ENCODE measurements at places on chromosomes 11 and 22.

- no peak for DNase-seq
These were observed 26.2 kb downstream of the SUSD2 start for GRCh38 chr22:24207264-24208011.

DNA sequence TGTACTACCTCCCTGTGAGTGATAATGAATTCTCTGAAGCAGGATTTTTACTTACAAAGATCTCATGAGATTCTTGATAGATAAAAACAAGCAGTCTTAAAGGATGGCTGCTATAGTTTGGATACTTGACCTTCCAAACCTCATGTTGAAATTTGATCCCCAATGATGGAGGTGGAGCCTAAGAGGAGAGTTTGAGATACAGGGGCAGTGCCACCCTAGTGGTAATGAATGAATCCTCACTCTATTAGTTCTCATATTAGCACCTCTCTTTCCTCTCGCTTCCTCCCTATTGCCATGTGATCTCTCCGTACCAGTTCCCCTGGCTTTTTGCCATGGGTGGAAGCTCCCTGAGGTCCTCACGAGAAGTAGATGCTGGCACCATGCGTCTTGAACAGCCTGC lies 37.9 kb upstream of the OR8B8 start:
- DNase-seq, result no peak

GRCh38 chr22:25067851-25068421 lies 115.4 kb downstream of the KIAA1671 start:
- peak; percentile 54 for DNase-seq

DNA sequence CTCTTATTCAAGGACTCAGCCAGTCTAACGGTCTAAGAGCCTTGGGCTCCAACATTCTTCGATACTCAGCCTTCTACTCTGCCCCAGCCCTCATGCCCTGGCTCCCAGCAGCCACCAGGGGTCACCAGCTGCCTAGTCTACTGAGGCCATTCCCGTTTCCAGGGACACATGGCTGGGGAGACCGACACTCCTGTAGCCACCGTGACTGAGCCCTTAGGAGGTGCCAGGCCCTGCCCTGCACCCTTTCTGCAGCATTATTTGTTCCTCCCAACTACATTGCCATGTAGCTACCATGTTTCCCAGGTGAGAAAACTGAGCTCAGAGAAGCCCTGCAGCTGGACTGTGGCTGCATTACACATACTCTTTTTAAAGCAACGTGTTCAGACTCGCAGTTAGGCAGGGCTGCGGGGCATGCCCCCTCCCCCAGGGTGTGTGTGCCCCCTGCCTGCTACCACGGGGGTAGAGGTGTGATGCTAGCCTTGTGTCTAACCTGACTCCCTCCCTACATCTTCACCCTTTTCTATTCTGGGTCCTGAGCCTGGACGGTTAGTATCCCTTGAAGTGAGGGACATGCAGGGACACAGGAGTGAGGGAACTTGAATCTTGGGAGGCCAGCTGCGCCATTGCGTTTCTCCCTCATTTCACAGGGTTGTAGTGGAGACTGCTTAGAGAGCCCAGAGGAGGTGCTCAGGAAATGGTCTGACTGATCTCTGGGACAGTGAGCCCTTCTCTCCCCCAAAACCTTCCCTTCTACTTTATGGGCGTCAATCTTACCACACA lies 17.5 kb downstream of the ATG16L2 start:
- DNase-seq, result peak; percentile 94

DNA sequence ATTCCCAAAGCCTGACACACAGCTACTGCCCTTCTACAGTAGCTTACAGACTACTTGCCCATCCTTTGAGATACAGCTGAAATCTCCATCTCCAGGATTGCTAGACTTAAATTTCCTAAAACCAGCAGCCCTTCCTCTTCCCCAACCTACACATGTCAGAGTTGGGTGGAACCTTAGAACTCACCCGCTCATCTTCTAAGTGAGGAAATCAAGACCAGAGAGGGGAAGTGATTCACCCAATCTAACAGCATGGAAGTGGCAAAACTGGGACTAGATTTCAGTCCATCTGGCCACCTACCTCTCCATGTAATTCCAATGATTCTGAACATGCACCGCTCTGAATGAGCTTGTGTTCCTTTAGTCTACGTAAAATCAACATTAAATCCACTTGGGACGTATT lies 1.0 kb upstream of the TMEM86A start:
- no peak for DNase-seq

GRCh38 chr11:67283481-67283963 lies 5.6 kb upstream of the ANKRD13D start:
- DNase-seq, result no peak

DNA sequence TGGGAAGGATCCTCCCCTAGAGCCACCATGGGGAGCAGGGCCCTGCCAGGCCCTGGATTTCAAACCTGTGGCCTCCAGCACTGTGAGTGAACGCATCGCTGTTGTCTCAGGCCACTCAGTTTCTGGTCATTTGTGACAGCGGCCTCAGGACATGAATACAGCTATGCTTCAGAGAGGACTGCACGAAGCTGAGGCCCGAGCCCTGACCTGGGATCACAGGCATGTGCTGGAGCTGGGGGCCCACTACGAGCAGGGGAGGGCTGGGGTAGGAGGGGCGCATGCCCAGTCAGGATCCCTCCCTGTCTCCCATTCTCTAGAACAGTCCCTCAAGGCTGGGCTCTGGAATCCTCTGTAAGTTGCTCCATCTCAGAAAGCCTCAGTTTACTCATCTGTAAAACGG lies 242.1 kb downstream of the CTTN start:
- no peak for DNase-seq

DNA sequence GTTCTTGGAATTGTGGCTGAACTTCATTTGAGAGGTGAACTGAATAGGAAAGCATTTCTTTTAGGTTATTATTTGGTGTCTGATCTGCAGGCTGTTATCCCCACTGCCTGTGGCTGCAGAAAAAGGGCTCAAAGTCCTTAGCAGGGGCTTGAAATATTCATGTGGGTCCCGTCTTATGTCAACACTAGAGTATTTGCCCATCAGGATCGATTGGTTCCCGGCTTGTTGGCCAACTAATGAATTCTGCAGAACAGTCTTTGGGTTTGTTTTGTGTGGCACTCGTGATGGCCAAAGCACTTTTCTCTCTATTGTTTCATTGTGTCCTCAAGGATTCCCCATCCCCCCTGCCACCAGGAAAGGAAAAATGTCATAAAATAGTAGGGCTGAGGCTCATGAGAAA lies 211.9 kb downstream of the MYO18B start:
- DNase-seq, result no peak

DNA sequence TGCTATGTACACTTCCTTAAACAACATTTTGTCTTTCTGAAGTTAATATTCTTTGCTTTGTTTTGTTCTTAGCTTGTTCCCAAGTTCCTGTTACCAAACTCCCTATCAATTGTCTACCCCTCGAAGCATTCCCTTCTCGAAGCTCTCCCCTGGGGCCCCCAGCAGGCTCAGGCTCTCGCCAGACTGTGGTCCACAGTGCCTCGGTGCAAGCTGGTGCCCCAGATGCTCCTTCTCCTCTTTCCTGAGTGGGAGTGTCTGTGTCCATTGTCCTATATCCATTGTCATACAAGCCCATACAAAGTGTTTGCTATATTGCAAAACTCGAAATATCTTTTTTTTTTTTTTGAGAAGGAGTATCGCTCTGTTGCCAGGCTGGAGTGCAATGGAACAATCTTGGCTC lies 51.7 kb upstream of the RTL6 start:
- no peak for DNase-seq

- no peak for DNase-seq
These were observed 112.9 kb downstream of the SPON1 start for GRCh38 chr11:14075118-14076078.

DNA sequence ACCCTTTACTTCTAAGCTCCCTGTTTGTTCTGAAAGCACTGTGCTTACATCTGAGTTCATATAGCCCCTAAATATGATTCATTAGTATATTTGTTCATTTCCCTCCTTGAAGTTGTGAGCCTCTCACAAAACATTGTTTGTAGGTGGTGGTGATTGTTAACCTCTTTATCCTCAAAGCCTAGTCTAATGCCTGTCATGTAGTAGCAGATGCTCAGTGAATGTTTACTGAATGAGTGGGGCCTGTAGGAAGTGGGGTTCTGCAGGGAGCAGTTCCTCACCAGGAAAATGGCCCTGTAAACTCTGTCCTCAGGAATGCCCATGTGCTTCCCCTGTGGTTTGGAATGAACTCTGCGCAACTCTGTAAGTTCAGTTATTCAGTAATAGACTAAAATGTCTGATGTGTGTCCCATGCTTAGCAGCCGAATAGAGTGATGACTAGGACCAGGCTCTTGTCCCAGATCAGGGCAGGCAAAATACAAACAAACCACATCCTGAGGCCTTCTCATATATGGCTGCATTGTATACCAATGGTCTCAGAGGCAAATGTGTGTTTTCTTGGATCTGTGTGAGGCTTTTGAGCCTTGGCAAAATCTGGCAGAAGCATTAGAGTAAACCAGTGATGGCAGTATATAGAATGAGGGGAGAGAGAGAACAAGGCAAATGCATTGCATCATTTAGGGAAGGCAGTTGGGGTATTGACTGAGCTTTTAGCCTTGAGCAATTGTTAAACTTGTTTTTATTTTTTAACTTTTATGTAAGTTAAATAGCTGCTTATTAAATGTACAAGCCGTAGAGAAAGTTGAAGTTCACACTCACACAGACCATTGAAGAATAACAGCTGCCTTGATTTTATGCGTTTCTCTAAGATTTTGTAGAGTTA lies 91.4 kb upstream of the BIRC3 start:
- no peak for DNase-seq

- no peak for DNase-seq
These were observed 229.2 kb downstream of the ADAMTS15 start for GRCh38 chr11:130677486-130678153.

DNA sequence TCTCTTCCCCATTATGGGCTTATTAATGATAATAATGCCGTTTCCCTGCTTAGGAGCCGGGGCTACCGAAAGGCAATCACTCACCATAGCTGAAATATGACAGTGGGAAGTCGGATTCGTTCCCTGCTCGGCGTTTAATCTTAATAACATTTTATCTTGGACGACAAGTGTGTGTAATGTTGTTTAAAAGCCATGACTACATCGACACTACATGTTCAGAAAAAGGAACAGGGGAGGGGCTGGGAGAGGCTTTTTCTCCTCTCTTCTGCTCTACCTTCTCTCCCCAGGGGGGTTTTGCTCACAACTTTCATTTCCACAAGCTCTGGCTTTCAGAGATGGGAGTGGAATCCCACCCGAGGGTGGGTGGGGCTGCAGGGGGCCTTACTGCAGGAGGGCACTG lies 105.5 kb downstream of the DSCAML1 start:
- DNase-seq, result no peak

DNA sequence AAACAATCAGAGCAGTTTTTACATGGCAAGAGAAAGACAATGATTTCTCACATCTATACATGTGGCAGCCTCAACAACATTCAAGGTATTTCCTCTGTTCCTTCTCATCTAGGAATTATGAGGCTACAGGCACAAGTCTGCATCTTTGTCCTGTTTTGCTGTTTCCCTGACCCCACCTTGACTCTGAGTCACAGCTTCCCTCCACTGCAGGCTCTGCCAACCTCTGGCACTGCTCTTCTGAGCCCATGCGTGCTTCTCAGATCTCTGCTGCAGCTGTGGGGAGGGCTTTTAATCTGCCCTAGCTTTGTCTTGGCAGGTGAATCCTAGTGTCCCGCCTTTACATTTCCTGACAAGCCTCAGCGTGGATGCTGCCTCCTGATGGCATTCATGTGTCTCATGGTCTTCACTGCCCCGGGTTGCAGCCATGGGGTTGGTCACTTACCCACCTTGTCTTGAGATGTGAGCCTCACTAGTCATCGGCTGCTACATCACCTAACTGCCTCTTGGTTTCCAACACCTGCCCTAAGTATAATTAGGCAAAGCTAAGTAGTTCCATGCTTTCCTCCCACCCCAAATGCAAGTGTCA lies 578.5 kb downstream of the TBC1D22A start:
- no peak for DNase-seq

GRCh38 chr11:102413497-102413896 lies 39.1 kb downstream of the TMEM123 start:
- no peak for DNase-seq

DNA sequence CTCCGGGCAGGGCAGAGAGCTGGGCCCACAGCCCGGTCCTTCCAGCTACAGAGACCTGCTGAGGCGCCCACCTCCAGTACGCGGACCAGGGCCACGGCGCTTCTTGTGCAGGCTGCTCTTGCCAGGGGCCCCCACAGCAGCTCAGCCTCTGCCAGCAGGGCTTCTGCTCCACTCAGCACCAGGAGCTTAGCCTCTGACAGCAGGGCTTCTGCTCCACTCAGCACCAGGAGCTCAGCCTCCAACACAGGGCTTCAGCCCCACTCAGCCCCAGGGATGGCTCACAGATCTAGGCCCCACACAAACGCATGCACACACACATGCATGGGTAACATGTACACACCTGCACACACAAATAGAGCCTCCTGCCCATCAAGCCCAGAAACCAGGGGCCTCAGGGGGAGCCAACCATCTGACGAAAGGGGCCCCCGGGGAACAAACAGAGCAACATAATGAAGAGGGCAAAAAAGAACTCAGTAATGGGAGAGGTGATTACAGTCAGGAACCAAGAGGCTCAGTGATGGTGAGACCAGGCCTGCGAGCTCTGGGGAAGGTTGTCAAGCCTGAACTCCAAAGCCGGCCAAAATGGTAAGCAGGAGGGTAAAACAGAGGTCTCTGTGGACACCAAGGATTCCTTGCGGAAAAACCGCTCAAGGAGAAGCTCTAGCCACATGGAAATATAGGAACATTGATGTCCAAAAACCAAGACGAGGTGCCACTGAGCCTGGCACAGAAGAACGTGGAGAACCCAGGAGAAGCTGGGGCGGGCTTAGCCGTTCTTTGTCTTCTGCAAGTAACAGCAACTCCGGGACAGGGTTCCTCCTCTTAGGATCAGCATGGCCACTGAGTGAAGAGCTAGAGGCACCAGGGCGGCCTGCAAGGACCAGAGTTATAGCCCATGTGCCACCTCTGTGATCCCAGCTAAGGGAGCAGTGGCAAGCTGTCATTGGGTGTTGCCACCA lies 46.5 kb downstream of the GNB1L start:
- no peak for DNase-seq

DNA sequence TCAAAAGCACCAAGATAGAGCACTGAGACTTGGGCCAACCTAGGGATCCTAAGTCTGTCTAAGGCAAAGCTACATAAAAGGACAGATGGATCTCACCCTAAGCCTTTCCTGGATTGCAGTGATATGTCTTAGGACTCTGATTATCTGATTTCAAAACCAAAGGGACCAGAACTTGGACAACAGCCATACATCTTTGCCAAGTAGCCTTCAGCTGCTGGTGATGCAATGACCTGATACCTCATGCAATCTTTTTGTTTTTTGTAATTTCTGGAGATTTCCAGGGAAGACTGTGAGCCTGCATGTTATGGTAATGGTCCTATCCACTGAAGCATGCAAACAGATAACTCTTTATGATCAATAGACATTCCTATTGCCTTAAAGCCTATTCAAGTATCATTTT lies 230.4 kb upstream of the MTNR1B start:
- DNase-seq, result no peak
